ENCODE measurements at places on chromosomes 16 and 17.

DNA sequence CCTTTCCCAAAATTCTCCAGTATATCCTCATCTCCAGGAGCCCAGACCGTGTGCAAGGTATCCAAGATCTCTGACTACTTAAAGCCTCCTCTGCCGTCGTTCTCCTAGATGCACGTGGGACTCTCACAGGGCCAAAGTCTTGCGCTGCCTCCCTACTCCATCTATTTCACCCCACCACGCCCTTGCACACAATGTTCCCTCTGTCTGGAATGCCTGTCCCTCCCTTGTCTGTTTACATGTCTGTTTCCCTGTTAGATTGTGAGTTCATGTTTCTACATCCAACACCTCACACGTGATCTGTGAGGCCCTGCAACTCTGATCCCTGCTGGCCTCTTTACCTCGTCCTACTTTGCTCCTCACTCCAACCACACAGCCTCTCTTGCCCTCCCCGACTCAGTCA, 4.9 kb upstream of the FZD2 start:
- no peak for DNase-seq

DNA sequence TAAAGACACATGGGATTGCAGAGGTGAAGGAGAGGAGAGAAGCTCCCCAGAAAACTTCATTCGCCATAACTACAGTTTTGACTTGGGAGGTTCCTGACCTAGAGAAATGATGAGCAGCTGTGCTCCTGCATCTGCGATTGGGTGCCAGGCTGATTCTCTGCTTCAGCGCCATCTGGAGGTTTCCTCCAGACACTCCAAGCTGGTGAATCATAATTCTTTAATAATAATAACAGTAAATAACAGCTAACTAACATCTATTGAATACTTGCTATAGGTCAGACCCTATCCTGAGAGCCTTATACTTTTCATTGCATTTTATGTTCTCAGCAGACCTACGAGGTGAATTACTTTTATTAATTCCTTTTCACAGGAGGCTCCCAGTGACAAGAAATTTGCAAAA, 575.8 kb downstream of the TOX3 start:
- DNase-seq, result no peak

DNA sequence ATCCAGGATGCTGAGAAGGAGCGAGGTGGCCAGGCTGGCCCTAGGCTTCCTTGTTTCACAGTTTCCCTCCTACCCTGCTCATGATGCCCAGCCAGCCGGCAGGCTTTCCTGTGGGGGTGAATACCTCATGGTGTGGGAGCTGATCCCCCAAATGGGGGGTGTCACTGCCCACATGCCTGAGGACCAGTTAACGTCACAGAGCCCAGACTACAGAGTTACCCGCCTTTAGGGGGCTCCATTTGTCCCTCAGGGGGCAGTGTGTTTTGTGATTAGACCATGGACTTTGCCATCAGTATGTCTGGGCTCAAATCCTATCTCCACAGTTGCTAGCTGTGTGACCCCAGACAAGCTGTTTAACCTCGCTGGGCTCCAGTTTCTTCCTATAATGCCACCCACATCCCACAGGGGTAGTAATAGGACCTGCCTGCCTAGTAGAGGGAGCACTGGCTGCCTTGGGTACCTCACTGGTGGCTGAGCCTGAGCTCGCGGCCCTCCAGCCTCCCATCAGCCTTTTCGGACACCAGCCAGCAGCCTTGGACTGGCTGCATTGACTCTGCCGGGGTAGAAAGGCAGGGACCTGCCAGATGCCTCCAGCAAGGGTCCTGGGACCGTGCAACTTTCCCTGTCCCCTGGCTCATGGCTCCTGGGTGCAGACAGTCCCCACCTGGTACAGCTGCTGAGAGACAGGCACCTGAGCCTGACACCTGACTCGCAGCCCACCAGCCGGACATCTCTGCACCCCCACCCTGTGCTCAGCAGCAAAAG, 87.5 kb upstream of the GSE1 start:
- DNase-seq, result no peak

GRCh38 chr16:11009027-11009755, 64.8 kb downstream of the CLEC16A start:
- no peak for DNase-seq

DNA sequence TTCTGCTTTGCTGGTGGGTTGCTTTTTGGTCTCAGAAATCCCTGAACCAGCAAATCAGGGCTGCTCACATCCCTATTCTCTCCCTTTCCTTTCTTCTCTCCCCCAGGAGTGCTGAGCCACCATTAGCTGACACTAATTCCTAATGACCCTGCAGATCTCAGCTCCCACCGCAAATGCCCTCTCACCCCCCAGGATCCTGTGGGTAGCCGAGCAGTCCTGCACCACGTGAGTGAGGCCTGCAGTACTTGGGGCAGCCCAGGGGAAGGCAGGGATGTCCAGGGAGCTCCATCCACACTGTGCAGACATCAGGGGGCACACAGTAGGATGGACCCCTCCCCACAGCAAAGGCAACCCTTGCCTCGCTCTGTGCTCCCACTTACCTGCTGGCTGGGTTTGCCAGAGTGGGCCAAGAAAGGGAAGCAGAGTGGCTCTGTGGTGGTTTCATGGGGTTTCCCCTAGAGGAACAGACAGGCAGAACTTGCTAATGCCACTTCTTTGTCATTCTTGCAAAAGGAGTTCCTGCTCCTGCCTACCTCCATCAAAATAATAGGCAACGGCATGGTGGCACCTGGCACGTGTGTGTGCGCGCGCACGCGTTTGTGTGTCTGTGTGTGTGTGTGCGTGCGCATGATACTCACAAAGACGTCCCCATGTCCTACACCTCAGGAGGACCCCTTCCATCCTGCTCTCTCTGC, 135.6 kb downstream of the GAS7 start:
- DNase-seq, result no peak

DNA sequence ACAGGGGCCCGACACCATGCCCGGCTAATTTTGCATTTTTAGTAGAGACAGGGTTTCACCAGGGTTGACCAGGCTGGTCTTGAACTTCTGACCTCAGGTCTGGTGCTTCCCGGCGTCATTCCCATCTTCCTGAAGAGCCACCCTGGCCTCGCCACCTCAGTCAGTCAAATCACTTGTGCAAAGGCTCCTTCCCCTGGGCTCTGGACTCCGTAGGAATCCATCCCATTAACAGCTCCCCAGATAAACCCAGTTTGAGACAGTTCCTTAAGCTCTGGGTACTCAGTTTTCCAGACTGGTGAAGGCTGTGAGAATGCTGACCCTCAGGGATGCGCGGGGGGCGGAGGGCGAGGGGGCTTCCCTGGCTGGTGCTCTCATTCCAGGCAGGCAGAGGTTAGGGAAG, 39.5 kb downstream of the MRM1 start:
- no peak for DNase-seq

DNA sequence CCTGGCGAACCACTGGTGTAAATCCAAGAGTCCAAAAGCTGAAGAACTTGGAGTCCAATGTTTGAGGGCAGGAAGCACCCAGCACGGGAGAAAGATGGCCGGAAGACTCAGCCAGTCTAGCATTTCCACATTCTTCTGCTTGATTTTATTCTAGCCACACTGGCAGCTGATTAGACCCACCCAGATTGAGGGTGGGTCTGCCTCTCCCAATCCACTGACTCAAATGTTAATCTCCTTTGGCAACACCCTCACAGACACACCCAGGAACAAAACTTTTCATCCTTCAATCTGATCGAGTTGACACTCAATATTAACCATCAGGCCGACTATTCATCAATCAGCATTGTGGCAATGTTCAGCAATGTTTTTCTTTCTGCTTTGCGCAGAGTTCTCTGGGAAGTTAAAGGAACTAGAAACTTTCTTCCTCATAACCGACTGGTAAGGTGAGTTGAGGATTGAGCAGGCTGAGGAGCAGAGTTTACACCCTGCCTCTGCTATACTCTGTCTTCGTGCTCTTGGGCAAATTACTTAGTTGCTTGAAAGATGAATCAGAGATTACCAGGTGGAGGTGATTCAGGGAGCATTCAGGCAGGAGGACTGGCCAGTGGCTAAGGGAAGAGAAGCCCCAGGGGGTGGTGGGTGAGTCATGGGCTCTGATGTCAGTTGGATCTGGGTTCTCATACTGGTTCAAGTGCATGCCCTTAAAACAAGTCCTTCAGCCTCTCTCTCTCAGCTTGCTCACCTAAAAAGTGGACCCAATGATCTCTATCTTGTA, 28.2 kb upstream of the BRD7 start:
- no peak for DNase-seq

- DNase-seq, result no peak
These were observed 10.0 kb downstream of the BAIAP2 start for GRCh38 chr17:81044764-81045589.

Measured in T-helper 17 cell (primary cell).